Iris pigment epithelial cell (primary cell): ENCODE measurements at places on chromosomes 3 and 15.

GRCh38 chr15:43912208-43912607, 85.4 kb downstream of the WDR76 start:
- DNase-seq: no peak

DNA sequence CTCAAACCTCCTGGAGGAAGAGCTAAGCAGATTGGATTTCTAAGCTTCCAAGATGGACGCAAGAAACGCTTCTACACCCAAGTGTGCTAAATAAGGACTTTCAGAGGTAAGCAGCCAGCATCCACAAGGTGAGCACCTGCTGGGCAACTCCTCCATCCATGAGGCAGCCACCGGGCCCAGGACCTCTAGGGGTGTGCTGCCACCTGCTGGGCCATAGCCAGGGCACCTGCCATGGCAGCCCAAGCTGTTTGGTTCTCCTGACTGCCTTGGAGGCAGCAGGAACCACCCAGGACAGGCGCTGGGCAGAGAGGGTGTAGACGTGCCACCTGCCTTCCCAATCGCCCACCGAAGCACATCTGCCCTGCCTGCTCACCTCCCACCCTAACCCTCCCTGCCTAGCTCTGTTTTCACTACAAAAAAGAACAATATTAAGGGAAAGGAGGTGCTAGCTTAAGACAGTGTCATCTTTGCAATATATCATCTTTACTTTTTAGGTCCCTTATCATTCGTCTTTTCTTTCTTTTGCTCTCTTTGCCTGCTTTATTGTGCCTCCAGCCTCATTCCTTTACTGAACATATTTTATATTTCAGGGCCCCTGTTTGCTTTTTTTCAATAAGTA, 12.9 kb downstream of the C15orf62 start:
- peak; percentile 22 for DNase-seq

DNA sequence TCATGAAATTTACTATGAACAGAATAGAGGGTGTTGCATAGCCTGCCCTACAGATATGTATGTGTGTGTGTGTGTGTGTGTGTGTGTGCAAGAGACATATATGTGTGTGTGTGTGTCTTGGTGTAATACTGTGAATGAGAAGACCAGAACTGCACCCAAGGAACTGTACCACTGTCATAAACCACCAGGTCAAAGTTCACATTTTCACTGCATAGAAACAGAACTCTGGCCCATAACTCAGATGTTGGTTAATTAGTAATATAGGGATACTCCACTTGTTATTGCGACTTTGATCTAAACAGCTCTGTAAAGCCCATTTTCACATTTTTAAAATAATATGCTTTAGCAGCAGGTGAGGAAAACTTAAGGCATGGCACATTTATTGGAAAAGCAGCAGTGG, 111.8 kb downstream of the IGF2BP2 start:
- DNase-seq: no peak

DNA sequence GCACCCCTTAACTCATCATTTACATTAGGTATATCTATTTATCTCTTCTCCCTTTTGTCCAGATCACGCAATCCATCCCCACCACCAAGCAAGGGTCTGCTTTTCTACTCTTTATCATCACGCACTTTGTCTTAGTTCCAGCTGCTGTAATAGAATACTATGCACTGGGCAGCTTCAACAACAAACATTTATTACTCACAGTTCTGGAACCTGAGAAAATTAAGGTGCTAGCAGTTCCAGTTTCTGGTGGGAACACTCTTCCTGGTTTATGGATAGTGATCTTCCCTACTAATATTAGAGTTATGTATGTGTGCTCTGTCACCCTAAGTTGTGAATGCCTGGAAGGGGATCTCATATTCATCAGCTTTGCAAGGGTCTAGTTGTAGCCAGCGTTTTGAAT, 687.0 kb downstream of the NTRK3 start:
- no peak for DNase-seq

DNA sequence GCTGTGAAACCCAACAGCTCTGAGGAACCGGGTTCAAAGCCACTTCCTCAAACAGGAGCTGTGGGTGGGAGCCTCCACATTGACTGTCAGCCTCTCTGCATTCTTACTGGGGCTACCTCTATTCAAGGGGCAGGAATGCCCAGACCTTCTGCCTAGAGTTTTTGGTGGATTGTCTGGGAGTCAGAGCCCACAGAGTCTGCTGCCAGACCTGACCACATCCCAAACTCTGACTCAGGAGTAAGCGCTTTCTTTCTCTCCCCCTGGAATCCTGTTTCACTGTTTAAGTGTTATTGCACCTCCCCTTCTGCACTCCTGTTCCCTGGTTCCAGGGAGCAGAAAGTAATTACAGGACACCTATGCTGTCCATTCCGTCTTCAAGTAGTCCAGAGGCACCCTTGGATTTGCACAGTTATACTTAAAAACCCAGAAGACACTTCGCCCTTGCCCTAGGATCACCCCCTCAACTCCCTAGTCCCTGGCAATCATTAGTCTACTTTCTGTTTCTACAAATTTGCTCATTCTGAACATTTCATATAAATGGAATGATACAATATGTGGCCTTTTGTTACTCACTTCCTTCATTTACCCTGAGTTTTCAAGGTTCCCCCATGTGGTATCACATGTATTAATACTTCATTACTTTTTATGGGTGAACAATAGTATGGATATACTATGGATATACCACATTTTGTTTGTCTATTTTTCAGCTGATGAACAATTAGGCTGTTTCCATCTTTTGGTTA, 37.9 kb upstream of the TJP1 start:
- DNase-seq: peak; percentile 80

DNA sequence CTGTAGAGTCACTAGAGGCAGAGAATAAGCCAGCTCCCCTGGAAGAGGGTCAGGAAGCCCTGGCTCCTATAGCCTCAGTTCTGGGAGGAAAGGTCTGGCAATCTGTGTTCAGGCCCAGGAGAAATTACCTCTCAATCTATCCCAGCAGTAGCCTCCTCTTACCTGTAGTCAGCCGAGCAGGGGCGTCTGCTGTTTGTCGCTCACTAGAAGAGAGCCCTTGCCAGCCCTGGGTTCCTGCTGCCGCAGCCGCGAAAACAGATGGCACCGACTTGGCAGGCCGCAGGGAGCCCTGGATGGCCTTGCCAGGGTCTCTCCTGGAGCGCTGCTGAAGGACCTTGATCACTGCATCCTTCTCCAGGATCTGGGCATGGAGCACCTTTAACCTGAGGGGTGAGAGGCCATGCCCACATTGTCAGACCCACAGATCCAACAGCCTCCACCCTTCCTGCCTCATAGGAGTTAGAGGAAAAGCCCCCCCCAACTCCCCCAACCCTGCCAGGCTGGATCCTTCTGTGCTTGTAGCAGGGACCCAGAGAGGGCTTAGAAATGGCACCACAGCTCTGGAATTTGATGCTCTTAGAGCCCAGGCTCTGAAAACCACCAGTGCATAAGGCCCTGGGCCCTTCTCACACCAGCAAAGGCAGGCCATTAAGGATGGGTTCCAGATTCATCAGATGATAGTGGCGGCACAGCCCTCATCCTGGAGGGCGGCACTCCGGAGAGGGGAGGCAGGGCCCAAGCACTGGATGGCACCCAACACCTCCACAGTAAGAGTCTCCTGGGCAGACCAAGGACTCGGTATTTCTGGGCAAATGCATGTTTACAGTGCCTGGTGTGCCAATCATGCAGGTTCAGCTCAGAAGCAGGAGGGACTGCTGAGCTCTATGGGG, 14.9 kb downstream of the AMOTL2 start:
- DNase-seq: no peak

GRCh38 chr15:99414755-99415731, 150.7 kb upstream of the MEF2A start:
- DNase-seq: no peak

DNA sequence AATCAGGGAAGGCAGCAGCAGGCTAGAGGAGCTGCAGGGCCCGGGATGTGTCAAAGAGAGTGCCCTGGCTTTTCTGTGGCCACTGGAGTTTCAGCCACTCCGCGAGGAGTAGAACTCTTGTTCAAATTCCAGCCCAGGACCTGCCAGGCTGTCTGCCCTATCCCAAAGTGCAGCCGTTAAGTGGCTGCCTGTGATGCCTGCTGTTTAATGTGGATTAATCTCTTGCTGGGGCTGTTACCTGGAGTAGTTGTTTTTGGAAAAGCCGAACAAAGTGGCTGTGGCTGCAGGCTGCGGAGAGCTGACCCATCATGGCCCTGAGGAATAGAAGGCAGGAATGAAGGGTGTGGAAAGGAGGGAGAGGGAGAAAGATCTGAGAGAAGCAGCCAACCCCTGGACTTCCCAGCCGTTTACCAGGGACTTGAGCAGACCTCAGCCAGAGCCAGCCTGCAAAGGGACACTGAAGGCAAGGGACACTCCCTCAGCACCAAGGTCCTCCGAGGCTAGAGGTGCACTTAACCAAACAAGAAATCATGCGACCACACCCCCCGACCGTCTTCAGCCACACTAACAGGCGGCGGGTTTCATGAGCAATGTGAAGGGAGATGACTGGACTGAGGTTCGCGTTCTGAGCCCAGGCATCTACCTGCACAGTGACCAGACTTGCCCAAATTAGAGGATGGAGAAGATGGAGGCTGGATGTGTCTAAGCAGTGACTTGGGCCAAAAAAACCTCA, 4.7 kb downstream of the CDAN1 start:
- no peak for DNase-seq

GRCh38 chr3:157297328-157297915, 137.5 kb upstream of the CCNL1 start:
- DNase-seq: no peak

DNA sequence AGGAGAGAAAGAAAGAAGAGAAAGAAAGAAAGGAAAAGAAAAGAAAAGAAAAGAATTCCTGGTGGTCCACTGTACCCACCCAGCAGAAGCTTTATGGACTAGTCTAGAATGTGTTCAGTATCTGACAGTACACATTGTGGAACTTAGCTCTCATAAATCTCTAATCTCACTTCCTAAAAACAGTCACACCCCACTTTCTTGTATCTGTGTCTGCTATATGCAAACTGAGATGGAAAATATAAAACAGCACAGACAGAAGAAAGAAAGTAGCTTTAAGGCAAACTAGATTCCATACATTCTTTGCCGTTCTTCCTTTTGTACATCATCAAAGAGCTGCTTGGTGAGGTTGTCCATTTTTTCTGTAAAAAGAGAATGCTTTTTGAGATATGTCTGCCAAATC, 41.1 kb upstream of the GNB5 start:
- DNase-seq: no peak

- DNase-seq: no peak
Observed at GRCh38 chr3:50571486-50571885, 2.2 kb downstream of the HEMK1 start.

- no peak for DNase-seq
Observed at GRCh38 chr3:170565495-170565894, 20.4 kb downstream of the SLC7A14 start.

GRCh38 chr15:29081781-29082180, 187.8 kb downstream of the NSMCE3 start:
- DNase-seq: no peak

DNA sequence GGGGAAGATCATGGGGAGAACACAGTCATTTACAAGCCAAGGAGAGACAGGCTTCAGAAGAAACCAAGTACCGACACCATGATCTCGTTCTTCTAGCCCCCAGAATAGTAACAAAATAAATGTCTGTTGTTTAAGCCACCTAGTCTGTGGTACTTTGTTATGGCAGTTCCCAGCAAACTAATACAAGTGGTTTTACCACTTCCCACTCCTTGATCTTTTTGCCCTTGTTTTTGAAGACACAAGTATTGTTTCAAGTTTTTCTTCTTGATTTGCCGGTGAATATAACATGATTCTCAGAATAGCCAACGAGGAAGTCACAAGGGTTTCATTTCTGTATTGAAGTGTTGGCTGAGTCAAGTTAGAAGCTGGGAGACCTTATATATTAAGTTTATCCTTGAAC, 220.3 kb downstream of the SOX2 start:
- DNase-seq: no peak

GRCh38 chr3:42705962-42706585, 3.5 kb upstream of the HHATL start:
- no peak for DNase-seq
